Lung microvascular endothelial cell (primary cell): ENCODE measurements at places on chromosomes 5 and 9.
A peak's percentile ranks its signal among the peaks of the same experiment; 100 is the strongest.

GRCh38 chr5:141680751-141681201 lies 1.3 kb downstream of the ARAP3 start:
- peak; percentile 98 for DNase-seq

- DNase-seq = no peak
These were observed 390.2 kb downstream of the TLR4 start for GRCh38 chr9:118094387-118094786.

DNA sequence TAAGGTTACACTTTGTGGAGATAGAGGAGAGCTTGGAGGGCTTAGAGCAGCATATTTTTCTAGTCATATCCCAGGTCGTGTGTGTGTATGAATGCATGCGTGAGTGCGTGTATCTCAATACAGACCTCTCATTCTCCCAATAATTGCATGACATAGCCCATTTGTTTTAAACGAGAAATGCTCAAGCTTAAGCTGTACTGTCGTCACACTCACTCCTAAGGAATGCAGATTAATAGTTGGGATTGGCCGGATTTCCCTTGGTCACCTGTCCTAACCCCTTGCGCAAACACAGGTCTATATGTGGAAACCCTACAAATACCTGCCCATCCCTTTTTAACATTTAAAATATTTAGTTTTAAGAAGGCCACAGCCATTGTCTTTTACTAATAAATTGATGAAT lies 165.8 kb downstream of the SEMA5A start:
- no peak for DNase-seq

GRCh38 chr9:93994545-93994944 lies 39.4 kb upstream of the BARX1 start:
- no peak for DNase-seq

- no peak for DNase-seq
These were observed 188.6 kb upstream of the ISL1 start for GRCh38 chr5:51194671-51195070.

DNA sequence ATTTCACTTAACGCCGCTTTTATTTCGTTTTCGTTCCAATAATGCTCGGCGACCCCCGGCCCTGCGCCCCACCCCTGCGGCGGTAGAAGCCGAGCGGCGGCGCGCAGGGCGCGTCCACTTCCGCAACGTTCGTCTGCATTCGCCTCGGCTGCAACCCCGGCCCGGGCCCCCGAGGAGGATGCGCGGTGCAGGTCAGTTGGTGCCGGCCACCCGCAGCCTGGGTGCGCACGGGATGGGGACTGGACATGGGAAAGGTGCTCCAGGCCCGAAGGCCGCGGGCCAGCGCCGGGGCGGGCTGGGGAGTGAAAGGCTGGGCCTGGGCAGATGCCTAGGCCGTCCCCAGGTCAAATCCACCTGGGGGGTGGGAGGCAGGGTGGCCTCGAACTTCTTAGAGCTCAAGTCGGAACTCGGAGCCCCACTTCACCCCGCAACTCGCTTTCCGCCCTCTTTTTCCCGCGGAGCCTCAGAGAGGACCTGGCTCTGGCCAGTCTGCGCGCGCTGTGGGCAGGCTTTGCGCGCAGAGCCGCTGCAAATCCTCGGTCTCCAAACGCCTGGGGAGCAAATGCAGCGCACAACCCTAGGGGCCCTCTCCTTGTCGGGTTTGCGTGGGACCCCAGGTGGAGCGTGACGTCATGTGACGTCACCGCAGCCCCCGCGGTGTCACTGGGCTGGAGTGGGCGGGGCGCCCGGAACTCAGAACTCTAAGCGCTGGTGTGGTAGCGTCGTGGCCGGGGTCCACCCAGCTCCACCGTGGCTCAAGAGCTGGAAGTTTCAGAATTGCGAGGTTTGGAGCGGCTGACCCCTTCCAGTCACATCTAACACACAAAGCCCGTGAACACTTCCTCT lies 3.3 kb downstream of the TLX3 start:
- peak; percentile 22 for DNase-seq

- peak; percentile 64 for DNase-seq
These were observed 43.2 kb downstream of the MRRF start for GRCh38 chr9:122307925-122308324.

- DNase-seq = peak; percentile 84
These were observed 516.6 kb downstream of the RAB3C start for GRCh38 chr5:59099270-59099994.

GRCh38 chr5:112921026-112921832 lies 798 bp downstream of the REEP5 start:
- peak; percentile 78 for DNase-seq

DNA sequence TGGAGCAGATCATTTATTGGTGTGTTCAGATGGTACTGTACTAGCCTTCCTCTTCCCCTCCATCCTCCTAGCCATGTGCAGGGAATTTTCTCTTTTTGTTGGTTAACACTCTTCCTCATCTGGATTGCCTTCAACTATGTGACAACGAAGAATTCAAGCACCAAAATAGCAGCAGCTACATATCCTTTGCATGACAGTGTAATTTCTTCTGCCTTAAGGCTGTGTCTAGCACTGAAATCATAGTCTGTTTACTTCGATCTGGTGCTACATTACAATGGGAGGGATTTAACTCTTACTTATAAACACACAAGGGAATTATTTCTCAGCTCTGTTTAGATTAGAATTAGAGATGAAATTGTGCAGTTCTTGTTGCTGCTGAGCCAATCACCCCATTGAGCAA lies 260.4 kb downstream of the ARL15 start:
- no peak for DNase-seq

DNA sequence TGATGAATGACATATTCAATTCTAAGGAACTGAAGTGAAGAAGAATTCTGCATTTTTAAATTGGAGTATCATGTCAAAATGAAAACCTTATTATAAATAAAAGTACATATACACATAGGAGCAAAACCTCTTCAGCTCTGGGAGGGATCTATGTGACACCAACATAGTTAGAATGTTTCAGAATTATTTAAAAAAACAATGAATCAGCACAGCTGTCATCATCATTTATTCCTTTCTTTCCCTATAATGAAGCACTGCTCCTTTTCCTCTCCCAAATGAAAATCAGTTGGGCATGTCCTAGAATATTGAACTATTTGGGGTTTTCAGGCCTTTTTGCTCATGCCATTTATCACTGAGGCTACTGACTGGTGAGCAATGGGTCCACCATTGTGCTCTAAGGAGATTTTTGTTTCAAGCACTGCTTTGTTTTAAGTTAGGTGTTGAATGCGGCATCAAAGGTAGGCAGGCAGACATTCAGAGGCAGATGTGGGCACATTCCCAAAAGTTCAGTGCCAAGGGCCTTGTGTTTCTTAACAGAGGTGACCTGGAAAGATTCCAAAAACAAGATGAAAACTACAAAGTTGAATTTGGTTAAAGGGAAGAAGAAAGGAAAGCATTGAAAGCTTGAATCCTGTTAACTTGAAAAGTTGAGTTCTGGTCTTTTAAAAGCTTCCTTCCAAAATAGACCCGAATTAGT lies 126.4 kb upstream of the ADAMTSL1 start:
- DNase-seq = no peak

DNA sequence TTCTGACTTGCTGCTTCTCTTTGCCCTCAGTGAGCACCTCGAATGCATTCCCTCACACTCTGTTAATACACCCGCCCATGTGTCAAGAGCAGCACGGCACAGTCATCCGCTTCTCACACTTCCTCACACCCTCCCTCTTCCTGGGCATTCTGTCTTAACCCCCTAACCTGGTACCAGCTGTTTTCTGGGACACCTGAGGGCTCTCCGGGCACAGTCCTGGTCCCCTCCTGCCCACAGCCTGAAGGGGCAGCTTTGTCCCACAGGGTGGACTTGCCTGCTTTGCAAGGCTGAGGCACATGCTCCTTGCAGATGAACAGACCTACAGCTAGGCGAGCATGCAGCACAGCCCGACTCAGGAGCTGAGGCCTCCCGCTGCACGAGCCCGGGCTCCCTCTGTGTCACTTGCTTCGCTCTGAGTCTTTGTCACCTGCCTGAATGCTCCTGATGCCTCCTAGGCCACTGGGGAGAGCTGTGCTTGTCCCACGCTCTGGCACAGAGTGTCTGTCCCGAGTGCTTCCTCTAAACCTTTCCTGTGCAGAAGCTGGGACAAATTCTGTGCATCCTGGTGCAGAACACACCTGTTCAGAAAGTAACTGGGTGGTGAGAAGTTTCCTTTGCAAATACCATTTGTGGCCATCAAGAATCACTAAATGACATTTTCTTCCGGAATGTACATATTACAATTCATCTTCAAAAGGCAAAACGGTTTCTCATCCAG lies 47.8 kb downstream of the AHRR start:
- peak; percentile 46 for DNase-seq

DNA sequence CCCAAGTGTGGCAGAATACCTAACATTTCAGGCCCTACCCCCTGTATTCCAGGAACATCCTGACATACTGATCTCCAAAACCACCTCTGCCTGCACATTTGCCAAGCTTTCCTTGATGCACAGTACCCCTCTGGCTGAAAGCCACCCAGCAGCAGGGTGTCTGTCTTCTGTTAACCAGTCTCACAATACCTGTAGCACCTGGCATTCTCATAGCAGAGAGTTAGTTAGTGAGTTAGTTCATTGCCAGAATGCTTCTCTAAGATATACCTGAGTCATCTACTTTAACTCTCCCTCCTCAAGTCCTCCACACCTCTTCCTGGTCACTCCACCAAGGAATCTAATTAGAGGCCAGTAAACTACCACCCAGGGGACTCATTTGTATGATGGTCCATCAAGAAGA lies 46.1 kb upstream of the IL7R start:
- DNase-seq = no peak

GRCh38 chr5:157596487-157596886 lies 20.9 kb upstream of the ADAM19 start:
- DNase-seq = no peak

DNA sequence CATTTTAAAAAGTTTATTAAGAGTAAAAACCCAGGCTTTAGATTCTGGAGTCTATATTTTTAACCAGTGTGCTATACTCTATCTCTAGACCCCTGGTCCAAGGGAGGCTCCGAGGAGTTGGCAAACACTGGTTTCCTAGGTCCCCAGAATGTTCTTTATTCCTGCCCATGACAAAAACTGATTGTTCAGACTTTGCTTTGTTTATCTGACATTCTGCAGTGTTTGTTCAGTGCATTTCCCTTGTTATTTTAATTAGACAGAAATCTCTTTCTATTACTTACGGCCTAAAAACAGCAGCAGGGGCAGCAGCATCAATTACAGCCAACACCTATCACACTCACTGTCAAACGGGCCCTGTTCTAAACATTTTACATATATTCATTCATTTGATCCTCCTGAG lies 2011.6 kb upstream of the WWC1 start:
- DNase-seq = no peak

DNA sequence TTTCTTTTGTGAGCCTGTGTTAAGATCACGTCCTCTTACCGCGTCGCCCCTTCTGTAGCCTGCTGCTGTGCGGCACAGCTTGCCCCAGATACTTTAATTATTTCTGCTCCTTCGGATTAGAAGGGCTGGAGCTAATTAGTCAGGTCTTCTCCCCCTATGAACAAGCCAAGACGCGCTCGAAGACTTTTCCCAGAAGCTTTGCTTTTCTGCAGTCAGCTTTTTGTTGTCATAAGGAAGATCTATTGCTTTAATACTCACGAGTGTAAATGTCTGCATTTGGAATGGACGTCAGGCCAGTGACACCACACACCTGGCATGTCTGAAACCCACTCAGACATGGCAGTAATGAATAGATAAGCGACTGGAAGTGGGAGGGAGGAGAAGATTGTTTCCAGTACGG lies 37.0 kb downstream of the PRUNE2 start:
- no peak for DNase-seq

DNA sequence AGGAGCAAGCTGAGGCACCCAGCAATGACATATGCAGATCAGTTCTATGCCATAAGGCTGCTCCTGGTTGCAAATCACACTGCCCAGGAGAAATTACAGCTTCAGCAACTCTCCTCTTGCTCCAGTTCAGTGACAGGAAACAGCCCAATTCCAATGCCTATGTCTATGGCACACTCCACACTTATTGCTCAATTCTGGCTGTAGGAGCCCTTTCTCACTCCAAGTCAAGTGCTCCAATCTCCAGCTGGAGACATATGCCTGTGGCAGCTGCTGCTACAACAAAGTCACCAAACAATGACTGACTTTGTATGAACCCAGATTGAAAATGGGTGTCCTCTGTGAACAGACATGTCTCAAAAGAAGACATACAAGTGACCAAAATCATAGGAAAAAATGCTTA lies 31.8 kb upstream of the PLCXD3 start:
- no peak for DNase-seq

DNA sequence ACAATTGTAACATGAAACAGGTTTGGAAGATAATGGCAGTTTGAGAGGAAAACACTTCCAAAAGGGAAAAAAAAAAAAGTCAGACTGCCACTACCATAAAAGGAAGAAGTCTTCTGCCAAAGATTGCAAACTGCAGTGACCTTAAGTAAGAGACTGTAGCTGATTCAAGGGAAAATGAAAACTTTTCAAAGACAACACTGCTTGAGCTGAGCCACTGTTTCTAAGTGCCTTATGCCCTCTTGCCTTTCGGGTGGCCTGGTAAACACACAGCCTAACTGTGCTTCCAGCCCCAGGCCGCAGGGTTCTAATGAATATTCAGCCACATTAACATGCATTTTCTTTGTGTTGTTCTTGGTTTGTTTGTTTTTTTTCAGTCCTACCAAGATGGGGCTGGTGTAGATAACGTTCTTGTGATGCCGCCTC lies 354.6 kb downstream of the BNC2 start:
- DNase-seq = peak; percentile 32

GRCh38 chr5:6728011-6728794 lies 15.0 kb downstream of the TENT4A start:
- DNase-seq = no peak

GRCh38 chr5:81336556-81336955 lies 35.2 kb downstream of the ZCCHC9 start:
- DNase-seq = no peak

DNA sequence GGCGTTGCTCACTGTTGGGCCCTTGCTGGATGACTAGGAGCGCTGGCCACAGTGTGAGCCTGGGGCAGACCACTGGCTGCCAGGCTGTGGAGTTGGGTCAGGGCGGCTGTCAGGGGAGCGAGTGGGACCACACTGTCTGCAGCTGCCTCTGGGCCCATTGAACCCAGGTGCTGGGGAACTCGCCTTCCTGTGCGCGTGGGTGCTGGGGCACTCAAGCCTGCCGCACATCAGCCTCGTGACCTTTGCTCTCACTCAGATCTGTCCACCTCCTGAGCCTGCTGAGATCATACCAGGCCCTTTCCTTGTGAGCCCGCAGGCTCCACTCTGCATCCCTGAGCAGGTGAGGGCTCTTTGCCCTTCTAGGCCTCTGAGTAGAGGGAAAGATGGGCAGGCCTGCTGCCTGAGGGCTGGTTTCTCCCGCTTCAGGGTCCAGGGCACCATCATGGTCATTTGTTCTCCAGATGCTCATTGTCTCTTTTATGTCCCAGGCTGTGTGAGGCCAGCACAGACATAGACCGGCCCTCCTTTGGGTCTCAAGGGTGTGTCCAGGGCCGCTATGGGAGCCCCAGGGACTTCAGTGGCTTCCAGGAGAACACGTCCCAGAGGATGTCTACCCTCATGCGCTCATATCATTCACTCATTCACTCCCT lies 26.5 kb downstream of the WNK2 start:
- no peak for DNase-seq
